ENCODE measurements at places on chromosomes 13 and 19.

DNA sequence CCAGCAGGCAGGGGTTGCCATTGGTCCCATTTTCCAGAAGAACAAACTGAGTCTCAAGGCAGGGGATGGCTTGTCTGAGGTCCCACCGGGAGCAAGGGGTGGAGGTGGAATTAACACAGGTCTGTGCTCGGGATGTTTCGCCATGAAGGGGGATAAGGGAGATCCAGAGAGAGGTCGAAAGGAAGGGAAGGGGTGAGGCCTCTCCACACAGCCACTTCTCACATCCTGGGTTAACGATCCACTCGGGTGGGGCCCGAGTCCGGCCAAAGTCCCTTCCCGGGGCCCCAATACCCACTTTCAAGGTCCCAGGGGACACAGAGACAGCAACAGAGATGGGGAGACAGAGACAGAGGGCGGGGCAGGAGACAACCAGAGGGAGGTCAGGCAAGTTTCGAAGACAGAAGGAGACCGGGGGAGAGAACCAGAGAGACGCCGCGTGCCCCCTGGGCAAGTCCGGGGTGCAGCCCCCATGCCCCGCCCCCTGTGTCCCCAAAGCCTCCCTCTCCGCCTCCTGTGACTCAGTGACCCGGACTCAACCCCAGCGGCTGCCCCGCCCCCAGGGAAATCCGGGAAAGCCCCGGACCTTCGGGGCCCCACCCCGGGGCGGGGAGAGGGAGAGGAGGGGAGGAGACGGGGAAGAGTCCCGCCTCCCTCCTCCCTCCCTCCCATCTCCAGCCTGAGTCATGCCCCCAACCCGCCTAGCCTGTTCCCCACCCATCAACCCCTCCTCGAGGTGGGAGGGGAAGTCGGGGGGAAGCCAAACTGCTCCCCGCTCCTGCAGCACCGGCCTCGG, 1.4 kb upstream of the BCL3 start:
- DNase-seq: peak; percentile 96

DNA sequence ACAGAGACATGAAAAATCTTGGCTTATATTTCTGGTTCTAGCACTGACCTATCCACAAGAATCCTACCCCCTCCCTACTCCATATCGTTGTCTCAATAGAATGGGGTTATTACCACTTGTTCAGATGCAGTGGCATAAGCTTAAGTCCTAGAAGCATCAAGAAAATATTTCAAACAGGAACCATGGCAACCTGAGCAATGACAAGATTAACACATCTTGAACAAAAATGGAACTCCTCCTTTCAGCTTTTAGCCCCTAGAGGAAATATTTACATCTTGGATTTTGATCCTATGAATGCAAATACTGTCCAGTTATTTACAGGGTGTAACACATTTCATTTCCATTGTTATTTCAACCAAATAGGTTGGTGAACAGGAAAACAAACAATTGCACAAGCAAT, 46.1 kb upstream of the TSC22D1 start:
- DNase-seq: no peak

GRCh38 chr19:48596679-48597465, 9.7 kb upstream of the SPACA4 start:
- no peak for DNase-seq

DNA sequence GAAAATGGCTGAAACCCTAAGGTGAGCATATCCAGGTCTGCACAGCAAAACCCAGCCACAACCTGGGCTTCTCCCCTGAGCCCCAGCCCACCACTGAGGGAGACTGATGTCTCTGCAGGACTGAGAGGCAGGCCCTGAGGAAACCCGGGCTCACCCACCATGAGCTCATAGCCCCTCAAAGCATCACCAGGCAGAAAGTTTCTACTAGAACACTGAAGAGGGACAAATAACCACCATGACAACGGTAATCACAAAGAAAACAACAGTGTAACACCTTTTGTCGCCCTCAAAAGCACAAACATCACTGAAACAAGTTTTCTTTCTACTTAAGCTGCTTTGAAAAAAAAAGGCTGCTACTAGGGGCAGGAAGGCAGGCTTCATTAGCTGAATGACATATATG, 29.8 kb downstream of the TSHZ3 start:
- DNase-seq: no peak

DNA sequence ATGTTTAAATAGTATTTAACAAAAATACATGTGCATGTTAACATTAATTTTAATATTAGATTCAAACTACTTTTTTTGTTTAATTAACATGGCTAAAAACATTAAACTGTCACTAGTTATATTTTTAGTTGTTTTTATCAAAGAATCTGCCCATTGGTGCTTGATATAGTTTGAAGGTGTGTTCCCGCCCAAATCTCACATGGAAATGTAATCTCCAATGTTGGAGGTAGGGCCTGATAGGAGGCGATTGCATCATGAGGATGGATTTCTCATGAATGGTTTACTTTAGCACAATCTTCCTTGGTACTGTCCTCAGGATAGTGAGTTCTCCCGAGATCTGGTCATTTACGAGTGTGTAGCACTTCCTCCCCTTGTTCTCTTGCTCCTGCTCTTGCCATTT, 2459.4 kb downstream of the PCDH9 start:
- no peak for DNase-seq

GRCh38 chr19:12913851-12914690, 5.0 kb downstream of the SYCE2 start:
- DNase-seq: no peak

- DNase-seq: no peak
Observed at GRCh38 chr19:29308977-29309590, 96.1 kb upstream of the UQCRFS1 start.

DNA sequence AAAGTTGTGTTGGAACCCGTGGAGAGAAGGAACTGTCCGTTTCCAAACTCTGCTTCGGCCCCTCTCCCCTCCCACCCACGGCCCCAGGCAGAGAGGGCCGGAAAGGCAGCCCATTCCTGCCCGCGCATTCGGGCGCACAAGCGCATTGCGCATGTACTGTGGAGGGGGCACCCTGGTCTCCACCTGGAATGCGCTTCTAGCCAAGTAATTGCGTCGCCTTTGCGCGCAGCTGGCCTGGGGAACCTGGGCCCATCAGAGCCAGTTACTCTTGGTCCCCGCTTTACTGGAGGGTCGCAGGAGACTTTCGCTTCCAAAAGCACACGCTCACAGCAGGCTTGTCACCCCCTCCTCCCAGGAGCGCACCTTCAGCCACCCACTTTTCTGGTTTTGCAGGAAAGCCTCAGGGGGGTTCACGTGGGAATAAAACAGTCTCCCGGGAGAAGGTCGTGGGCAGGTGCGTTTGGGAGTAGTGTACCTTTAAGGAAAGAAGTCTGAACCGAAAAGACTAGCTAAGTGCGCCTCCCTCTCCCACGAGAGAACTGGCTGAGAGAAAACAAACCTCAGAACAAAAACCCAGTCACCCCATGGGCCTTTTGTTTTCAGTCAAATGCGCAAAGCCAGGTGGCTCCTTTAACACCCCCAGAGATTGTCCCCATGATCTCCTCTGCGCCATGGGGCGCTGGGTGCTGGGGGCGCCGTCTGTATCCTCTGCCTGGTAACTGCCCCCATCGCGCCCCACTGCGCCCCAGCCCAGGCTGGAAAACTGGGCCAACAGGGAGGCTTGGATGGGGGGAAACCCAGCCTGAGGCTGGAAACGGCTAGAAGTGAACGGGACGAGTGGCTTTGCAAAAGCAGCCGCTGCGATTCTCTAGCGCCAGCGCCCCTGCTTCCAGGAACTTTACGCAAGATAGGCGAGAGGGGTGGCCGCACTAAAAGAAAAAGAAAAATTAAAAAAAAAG, 28.5 kb downstream of the GSX1 start:
- no peak for DNase-seq

DNA sequence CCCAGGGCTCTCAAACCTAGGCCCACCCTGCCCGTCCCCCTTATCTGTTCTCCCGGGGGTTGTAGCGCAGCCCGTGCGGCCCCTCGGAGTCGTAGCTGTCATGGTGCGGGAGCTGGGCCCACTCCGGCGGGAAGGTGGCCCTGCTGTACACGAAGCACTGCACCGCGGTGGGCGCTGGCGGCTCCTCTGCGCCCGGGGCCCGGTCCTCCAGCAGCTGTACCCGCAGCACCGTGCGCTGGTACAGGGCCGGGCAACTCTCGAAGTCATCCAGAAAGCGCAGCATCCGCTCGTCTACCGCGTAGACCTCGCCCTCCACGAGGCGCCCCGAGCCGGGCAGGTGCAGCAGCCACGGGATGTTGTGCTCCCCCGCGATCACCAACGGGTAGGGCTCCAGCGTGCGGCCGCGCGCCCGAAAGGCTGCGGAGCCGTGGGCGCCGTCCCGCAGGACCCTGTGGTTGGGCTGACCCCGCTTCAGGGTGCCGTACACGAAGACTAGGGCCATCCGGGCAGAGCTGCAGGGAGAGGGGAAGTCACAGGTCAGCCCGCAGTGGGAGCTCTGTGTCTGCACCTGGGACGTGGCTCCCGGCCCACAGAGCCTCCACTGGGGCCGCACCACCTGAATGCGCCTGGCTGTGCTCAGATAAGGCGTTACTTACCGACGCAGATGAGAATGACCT, 56.4 kb downstream of the GGACT start:
- DNase-seq: no peak

- no peak for DNase-seq
Observed at GRCh38 chr19:412356-413355, 3.7 kb upstream of the C2CD4C start.

GRCh38 chr13:56850852-56851251, 289.9 kb upstream of the PRR20A start:
- DNase-seq: no peak

- DNase-seq: peak; percentile 69
Observed at GRCh38 chr19:5578097-5578846, 10.5 kb upstream of the TINCR start.

DNA sequence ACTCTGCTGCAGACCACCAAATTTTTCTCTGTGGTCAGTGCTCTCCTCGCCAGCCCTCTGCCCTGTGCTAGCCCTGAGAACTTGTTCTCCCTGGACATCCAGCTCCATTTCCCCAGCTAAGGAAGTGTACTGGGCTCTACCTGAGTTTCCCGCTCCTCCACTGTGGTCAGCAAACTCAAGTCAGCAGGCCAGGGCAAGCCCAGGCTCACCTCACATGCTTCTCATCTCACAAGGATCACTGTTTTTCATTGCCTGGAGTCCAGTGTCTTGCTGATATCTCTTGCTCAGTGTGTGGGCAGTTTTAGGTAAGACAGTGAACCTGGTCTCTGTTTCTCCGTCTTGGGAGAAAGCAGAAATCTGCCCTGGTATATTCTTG, 201.4 kb downstream of the FOXO1 start:
- DNase-seq: no peak

- no peak for DNase-seq
Observed at GRCh38 chr13:107220245-107220644, 652.3 kb upstream of the ARGLU1 start.

- DNase-seq: no peak
Observed at GRCh38 chr19:1967087-1967608, 26.2 kb downstream of the CSNK1G2 start.

GRCh38 chr19:9914001-9914314, 22.4 kb downstream of the OLFM2 start:
- no peak for DNase-seq

DNA sequence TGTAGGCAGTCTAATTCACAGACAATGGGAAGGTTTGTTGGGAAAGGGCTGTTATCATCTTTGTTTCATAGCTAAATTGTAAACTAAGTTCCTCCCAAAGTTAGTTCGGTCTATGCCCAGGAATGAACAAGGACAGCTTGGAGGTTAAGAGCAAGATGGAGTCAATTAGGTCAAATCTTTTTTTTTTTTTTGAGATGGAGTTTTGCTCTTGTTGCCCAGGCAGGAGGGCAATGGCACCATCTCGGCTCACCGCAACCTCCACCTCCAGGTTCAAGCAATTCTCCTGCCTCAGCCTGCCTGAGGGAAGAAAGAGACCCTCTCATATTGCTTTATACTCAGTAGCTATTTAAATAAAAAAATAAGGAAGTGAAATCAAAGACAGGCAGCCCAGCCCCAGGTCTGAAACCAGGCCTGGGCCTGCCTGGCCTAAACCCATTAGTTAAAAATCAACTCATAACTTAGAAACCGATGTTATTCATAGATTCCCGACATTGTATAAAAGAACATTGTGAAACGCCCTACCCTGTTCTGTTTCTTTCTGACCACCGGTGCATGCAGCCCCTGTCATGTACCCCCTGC, 297.4 kb upstream of the SGCG start:
- no peak for DNase-seq

GRCh38 chr19:57558525-57558924, 1.1 kb downstream of the ZNF550 start:
- no peak for DNase-seq

- DNase-seq: no peak
Observed at GRCh38 chr19:3129112-3129511, 6.7 kb upstream of the GNA15 start.
